Esophagus muscularis mucosa (tissue), 4 donors: ENCODE measurements at places on chromosomes 3 and 15.
A peak's percentile ranks its signal among the peaks of the same experiment; 100 is the strongest.

DNA sequence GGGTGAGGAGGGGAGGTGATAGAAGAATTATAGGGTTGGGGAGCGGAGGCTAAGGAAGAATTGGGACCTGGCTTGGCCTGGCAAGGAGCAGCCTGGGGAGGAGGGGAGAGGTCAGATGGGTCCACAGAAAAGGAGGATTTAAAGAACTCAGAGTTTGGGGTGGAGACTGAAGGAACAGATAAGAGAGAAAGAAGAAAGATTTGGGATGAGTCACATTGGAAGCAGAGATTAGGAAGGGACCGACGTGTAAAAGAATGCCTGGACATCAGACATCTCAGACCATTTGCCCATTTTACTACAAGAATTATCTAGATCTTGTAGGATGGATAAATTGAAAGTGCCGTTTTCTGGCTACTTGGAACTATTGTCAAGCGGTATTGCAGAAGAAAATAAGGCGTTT is 10.4 kb downstream of the TCAIM start:
- DNase-seq = no peak
- peaks cover 3% of the 10 kb centered on the region for H3K4me1 ChIP-seq
- H3K27me3 ChIP-seq = no peaks in the 10 kb centered on the region
- H3K36me3 ChIP-seq = no peaks in the 10 kb centered on the region

GRCh38 chr3:119589102-119589773 is 8.4 kb upstream of the PLA1A start:
- H3K27me3 ChIP-seq = no peaks in the 10 kb centered on the region
- H3K4me1 ChIP-seq = no peaks in the 10 kb centered on the region
- no peak overlapping the region for H3K27ac ChIP-seq
- no peak for DNase-seq

DNA sequence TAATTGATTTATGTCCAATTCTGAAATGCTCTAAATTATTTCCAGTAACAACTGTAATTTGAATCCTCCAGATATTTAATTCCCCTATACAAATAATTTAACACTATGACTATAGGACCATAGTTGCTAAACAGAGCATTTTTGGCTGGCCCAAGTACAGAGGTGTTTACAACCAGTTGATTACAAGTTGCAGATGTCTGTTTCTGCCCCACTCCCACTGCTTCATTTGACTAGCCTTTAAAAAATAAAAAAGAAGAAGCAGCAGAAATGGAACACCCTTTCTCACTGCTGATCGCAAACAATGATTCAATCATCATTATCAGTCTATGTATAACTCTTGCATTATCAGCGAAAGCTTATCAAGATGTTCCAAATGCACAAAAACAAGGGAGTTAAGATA is 54.6 kb downstream of the SENP7 start:
- no peak for DNase-seq
- no peak overlapping the region for H3K27ac ChIP-seq
- no peak overlapping the region for H3K4me3 ChIP-seq

DNA sequence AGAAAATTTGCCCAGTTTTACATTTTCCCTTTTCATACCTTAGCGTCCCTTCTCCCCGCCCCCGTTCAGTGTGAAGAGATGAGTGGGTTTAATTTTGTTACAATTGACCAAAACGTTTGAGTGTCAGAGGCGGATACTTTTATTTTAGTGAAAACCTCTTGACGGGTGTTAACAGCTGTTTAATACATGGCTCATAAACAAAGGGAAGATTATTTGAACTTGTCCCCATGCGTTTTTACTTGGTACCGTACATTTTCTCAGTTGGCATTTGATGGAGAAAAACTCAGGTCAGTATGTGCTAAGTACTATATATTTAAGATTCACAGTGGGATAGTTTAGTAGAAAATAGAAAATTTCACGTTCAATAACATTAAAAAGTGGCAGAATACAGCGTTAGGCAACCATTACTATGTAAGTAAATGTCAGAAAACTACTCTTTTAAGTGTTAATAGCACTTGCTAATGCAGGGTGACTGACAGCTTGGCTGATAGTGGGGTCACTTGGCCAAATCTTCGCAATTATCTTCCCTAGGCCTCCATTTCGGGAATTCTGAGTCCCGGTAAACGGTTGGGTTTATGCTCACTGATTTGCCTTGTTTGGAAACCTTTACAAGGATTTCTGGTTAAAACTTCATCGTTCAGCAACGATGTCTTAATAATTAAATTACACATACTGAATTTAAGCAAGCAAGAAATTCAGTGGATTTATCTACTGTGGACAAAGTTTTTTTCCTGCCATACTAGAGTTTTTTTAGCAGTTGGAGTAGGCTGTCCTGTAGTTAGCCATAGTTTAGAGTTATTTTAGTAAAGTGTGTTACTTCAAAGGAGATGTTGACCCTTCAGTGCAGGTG is 4.8 kb downstream of the CHD2 start:
- H3K36me3 ChIP-seq = no peaks in the 10 kb centered on the region
- peaks cover 45% of the 10 kb centered on the region for H3K4me1 ChIP-seq
- no peak for DNase-seq
- peak overlapping the region; percentile 94 for H3K27ac ChIP-seq
- no peaks in the 10 kb centered on the region for H3K27me3 ChIP-seq

DNA sequence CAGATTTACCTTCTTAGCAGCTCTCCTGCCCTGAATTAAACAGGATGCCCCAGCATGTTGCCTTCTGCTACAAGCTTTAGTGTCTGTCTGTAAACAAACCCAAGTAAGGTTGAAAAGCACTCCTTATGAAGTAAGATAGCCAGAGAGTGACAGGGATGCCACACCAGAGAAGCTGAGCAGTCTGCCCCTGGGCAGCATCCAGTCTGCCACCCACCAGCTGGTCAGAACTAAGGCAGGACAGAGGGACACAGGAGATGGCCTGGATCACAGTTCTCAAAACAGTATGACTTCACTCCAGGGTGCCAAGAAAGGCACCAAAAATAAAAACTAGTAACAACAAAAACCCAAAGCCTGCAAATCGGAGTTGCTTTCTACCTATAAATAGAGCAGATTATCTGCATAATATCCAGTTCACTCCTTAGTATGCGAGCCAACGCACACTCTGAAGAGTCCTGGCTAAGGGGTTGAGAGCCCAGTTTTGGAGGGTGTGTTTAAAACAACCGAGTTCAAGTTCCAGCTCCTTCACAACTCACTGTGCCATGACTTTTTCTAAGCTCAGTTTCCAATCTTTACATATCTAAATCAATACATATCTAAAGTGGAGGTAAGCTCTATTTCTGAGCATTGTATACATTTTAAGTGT is 198.9 kb downstream of the KCNMB2 start:
- no peaks in the 10 kb centered on the region for H3K27me3 ChIP-seq
- H3K36me3 ChIP-seq = no peaks in the 10 kb centered on the region
- no peak for DNase-seq
- peak overlapping the region; percentile 66 for H3K27ac ChIP-seq

DNA sequence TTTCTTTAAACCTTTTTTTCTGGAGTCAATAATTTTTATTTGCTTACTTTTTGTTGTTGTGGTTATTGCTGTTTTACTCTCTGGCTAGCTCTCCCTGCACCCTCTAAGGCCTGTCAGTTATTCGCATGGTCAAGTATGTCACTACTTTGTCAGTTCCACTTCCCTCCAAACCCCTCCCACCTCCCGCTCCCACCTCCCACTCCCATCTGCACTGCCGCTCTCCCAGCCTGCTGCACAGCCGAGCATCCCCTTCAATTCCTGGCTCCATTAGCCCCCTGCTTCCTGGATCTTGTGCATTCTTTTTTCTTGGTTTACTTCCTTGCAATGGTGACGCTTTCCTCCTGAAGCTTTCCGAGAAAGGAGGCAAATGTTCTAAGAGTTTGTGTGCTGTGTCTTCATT is 218.0 kb downstream of the XXYLT1 start:
- H3K4me1 ChIP-seq = no peaks in the 10 kb centered on the region
- no peaks in the 10 kb centered on the region for H3K36me3 ChIP-seq
- no peak overlapping the region for H3K27ac ChIP-seq
- DNase-seq = no peak
- H3K4me3 ChIP-seq = no peak overlapping the region

GRCh38 chr3:134682196-134682880 is 31.5 kb upstream of the KY start:
- no peak overlapping the region for H3K4me3 ChIP-seq
- no peaks in the 10 kb centered on the region for H3K4me1 ChIP-seq
- no peak overlapping the region for H3K27ac ChIP-seq
- DNase-seq = no peak
- H3K36me3 ChIP-seq = no peaks in the 10 kb centered on the region

DNA sequence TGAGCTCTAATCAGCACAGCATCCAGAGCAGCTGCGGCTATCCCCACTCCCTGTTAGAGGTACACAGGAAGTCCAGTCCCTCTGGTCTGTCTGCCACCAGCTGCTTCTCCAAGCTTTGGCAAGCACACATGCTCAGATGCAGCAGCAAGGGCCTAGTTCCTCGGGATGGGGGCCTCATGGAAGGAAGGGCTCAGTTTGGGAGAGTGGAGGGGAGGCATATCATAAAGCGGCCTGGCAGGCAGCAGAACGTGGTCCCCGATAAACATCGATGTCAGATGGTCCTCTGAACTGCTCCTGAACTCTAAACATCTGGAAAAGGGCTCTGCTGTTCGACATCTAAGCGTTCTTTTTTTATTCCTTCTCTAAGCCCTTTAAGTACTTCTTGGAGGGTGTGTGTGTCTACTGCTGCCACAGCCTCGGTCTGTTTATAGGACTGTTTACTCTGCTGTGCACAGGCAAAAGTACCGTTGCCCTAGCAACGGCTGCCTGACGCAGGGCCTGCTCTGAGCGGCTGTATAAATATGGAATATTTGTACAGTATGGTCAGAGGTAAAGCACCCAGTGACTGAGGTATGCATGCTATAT is 74.6 kb downstream of the PRICKLE2 start:
- H3K4me3 ChIP-seq = no peak overlapping the region
- H3K4me1 ChIP-seq = peaks cover 25% of the 10 kb centered on the region
- peaks cover 63% of the 10 kb centered on the region for H3K36me3 ChIP-seq
- peak overlapping the region; percentile 85 for H3K27ac ChIP-seq
- no peak for DNase-seq
- no peaks in the 10 kb centered on the region for H3K27me3 ChIP-seq

- no peak overlapping the region for H3K4me3 ChIP-seq
- H3K4me1 ChIP-seq = no peaks in the 10 kb centered on the region
- no peaks in the 10 kb centered on the region for H3K27me3 ChIP-seq
- no peak for DNase-seq
- H3K27ac ChIP-seq = no peak overlapping the region
Observed at GRCh38 chr3:67083277-67083676, 85.2 kb downstream of the KBTBD8 start.

- H3K27ac ChIP-seq = peak overlapping the region; percentile 38
- DNase-seq = no peak
- H3K27me3 ChIP-seq = no peaks in the 10 kb centered on the region
Observed at GRCh38 chr3:65953301-65953812, 85.4 kb downstream of the MAGI1 start.

DNA sequence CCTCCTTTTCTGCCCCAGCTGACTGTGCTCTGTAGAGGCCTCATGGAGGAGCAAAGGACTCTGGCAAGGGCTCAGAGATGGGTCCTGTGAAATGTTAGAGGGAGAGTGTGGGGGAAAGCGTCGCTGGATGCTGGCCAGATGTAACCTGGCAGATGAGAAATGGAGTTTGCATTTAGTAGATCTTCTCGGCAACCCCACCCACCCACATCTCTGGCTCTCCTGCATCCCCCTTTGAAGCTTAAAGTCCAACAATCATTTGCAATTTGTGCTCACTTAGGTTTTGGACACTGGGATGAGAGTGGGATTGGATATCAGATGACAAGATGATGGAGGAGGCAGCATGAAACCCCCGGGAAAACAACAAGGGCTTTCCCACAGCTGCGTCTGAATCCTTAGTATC is 523.6 kb upstream of the MCTP2 start:
- H3K36me3 ChIP-seq = no peaks in the 10 kb centered on the region
- H3K27ac ChIP-seq = no peak overlapping the region
- H3K4me1 ChIP-seq = no peaks in the 10 kb centered on the region
- no peaks in the 10 kb centered on the region for H3K27me3 ChIP-seq
- DNase-seq = no peak

DNA sequence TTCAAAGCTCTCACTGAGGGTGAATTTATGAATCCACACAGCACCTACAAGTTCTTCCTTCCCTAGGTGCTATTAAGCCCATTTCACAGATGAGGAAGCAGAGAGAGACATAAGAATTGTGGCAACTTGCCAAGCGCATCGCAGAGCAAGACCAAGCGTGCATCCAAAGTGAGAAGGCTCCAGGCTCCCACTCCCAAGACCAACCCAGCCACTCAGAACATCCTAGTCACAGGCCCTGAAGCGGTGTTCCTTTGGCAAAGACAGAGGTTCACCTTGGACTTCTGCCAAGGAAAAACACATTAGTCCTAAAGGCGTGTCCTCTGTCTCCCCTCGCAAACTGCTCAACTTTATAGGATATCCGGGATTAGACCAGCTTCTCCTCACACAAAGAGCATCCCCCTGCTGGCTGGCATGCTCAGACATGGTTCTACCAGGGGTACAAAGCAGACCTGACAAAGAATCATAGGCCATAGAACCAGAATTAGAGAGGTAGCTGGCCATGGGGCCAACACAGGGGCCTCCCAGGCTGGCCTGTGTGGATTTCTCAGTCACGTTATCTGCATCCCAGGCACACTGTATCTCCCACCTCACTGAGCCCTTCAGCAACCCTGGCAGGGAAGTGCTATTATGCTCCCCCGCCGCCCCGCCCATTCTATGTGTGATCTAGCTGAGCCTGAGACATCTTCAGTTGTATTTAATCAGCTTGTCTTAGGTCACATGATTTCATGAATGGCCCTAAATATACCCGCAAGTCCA is 160.2 kb downstream of the FOXP1 start:
- no peak overlapping the region for H3K4me3 ChIP-seq
- DNase-seq = no peak
- peaks cover 12% of the 10 kb centered on the region for H3K4me1 ChIP-seq
- H3K27ac ChIP-seq = no peak overlapping the region

GRCh38 chr15:89749951-89750559 is 994 bp downstream of the MESP1 start:
- peak overlapping the region; percentile 74 for H3K27ac ChIP-seq
- H3K4me1 ChIP-seq = peaks cover 18% of the 10 kb centered on the region
- peaks cover 19% of the 10 kb centered on the region for H3K27me3 ChIP-seq
- no peaks in the 10 kb centered on the region for H3K36me3 ChIP-seq
- no peak for DNase-seq

GRCh38 chr3:12438318-12438717 is 46.0 kb upstream of the TSEN2 start:
- no peaks in the 10 kb centered on the region for H3K36me3 ChIP-seq
- no peak overlapping the region for H3K4me3 ChIP-seq
- DNase-seq = no peak
- peaks cover 21% of the 10 kb centered on the region for H3K27me3 ChIP-seq

DNA sequence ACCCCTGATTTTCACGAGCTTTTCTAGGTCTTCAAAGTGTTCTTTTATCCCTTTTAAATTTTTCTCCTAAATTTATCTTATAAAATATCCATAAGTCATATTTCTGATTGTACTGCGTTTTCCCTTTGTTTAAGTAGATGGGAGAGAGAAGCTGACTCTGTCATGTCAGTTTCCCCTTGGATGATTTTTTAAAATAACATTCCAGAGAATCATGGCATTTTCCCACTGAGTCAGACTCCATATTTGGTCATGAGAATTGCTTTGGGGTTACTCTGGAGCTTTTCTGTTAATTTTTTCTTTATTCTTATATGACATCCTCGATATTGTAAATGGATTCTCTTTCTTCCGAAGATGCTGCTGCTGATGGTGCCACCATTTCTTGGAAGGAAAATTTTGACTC is 28.6 kb upstream of the UMPS start:
- H3K27ac ChIP-seq = no peak overlapping the region
- no peaks in the 10 kb centered on the region for H3K36me3 ChIP-seq
- no peak overlapping the region for H3K4me3 ChIP-seq
- H3K27me3 ChIP-seq = no peaks in the 10 kb centered on the region

GRCh38 chr15:77496715-77497109 is 76.0 kb downstream of the HMG20A start:
- no peaks in the 10 kb centered on the region for H3K36me3 ChIP-seq
- DNase-seq = peak; percentile 97
- peak overlapping the region; percentile 30 for H3K4me3 ChIP-seq
- no peaks in the 10 kb centered on the region for H3K27me3 ChIP-seq
